Cardiac muscle cell (in vitro differentiated cells and primary cell): ENCODE measurements at places on chromosomes 4 and X.

- DNase-seq = no peak
Observed at GRCh38 chr4:40192114-40193015, 4.5 kb upstream of the RHOH start.

DNA sequence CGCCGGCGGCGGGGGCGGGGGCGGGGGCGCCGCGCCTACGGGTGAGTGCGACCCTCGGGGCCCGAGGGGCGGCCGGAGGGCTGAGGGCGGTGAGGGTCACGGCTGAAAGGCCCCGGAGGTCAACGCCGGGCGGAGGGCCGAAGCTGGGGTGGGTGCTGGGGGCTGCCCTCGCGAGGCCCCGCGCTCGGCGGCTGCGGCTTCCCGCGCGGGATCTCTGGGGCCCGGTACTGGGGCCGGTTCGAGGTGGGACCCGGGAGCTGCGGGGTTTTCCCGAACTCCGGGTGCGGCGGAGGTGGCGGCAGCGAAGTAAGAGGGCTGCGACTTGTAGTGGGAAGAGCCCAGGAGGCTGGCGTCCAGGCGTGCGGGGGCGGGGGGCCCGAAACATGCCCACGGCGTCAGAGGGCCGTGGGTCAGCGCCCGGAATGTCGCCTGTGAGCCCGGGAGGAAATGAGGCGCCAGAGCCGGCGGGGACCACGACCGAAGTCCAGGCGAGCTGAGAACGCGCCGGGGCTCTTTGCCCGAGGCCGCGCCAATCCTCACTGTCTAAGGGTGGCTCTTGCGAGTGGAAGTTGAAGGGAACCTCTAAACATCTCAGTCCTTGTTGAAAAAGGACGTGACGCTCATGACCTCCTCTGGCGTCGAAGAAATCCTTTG lies 407 bp downstream of the IL13RA1 start:
- DNase-seq = peak; percentile 39

- DNase-seq = peak; percentile 58
Observed at GRCh38 chrX:41468647-41469323, 21.6 kb downstream of the NYX start.

GRCh38 chr4:6123541-6123940 lies 76.8 kb downstream of the JAKMIP1 start:
- no peak for DNase-seq

DNA sequence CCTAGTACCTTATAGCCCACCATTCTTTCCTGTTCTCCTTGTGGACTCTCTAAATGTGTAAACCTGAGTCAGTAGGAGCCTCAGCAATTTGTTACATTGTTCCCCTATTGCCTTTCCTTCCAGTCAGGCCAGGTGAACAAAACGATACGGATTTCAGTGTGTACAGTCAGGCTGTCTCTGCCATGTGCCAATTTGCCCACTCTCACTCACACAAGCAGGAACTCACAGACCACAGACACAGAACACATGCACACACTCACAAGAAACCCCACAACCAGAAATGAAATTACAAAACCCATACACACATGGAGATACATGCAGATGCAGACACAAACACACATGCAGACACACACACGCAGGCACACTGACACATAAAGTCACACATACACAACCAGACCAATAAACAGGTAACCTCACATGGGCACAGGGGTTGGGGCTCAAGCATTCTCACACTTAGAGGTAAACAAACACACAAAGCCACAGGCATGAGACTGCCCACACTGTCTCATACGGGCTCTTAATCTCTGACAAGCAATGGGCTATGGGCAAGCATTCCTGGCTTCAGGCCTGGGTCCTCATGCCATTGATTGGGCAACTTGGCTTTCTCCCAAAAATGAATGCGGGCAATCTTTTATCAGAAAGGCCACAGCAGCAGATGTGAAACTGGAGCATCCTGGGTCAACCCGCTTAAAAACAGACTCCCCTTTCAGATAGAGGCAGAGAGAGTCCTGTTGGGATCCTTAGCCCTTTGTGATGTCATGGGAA lies 68.7 kb downstream of the NBDY start:
- peak; percentile 62 for DNase-seq

GRCh38 chr4:27005905-27006590 lies 145.4 kb downstream of the STIM2 start:
- no peak for DNase-seq

GRCh38 chr4:130648570-130648969 lies 1552.6 kb downstream of the C4orf33 start:
- no peak for DNase-seq

DNA sequence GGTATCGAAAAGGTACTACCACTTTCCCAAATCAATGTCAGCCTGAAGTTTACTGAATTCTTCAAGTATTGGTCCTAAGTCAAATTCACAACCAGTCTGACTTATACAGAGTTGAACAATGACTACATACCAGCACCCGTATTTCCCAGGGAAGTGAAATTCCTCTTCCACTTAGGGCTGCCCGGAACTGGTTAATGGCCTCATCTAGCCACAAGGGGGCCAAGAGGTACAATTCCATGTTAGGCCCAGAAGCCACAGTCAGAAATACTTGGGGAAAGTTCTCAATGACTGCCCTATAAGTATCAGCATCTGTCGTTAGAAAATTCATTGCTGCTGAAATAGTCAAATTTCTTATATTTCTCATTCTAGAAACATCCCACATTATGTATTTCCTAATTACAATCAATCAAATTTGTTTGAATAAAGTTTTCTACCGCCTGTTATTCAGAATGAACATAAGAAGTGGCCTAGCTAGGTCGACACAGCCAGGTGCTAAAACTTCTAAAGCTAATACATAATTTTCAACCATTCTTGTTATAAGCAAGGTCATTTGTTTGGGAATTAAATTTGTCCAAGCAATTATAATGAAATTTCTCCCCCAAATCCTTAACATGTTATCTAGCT lies 5.6 kb upstream of the PCDH7 start:
- peak; percentile 74 for DNase-seq

GRCh38 chr4:80613470-80613869 lies 277.9 kb downstream of the CFAP299 start:
- no peak for DNase-seq
